ENCODE measurements at places on chromosomes 5 and 9.

GRCh38 chr5:97167435-97167834 lies 15.6 kb downstream of the RIOK2 start:
- DNase-seq = no peak

- no peak for DNase-seq
These were observed 205.6 kb upstream of the ZNF608 start for GRCh38 chr5:124952079-124952478.

GRCh38 chr9:122386311-122386872 lies 15.6 kb downstream of the PTGS1 start:
- no peak for DNase-seq

DNA sequence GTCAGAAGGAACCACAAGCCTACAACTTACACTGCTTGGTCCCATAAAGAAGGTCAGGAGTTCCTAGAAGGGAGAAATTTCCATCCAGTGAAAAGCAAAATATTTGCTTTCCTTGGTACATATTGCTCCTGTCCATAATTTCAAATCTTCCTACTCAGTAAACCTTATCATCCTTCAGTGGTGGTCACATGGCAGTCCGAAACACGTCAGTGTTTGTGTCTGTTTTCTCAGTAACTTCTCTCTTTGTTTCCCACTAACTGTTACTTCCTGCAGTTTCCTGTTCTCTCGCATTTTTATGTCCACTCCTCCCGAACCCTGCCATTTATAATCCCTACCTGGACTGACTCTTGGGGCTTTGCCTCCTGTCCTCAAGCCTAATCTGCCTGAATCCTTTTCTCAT lies 129.1 kb downstream of the FANCC start:
- no peak for DNase-seq

DNA sequence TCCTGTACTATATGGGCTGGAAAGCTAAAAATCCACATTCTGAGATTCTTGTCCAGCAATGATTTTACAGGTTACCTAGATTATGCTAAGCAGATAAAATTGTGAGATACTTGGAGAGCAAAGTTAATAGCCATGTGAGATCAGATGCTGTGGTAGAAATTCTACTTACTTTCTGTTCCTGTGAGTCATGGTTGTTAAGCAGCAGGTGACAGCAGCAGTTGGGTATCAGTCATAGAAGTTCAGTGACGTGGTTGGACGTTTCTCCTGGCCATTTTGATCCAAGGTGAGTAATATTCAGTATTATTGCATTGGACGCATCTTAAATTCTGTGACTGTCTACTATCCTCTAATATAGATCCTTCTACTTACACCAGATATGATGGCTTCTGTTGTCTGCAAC lies 524.5 kb downstream of the TMEM38B start:
- DNase-seq = no peak

DNA sequence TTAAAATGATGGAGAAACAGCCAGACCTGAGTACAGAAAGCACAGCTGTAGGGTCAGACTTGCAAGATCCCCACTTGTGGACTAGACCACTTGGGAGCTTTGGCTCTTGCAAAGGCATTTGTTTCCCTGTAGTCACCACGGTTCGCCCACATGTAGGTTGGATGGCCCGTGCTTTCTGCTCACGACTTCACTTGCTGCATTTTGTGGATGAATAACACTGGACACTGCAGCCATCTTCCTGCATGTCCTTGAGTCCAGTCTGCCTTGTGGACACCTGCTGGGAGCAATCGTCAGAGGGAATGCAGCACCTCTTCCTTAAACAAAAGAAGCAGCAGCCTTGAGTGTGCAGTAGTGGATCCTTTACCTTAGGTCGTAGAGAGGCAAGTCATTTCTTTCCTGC lies 372.9 kb upstream of the IRX2 start:
- no peak for DNase-seq

DNA sequence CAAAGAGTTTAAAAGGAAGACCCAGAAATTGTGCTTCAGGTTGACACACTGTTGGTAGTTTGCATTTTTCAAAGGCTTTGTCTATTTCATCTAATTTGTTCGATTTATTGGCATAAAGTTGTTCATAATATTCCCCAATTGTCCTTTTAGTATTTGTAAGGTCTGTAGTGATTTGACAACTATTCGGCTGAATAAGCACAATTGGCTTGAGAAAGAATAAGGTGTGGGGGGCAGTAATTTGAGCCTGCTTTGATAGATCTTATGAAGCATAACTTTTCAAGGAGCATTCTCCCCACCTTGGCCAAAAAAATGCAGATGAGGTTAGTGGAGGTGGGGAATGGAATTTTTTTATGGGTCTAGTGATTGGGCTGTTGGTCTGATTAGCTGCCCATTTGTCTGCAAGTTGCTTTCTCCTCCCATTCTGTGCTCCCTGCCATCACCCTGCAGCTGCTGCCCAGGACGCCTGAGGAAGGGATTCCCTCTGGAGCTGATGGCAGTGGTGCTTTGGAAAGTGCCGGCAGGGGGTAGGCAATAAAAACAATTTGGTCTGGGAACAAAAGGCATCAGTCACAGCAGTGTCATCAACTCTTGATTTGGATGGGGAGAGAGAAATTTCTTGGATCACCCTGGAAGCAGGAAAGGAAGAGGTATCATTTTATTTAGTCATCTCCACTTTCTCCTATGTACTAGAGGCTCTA lies 26.6 kb downstream of the WNT8A start:
- no peak for DNase-seq

DNA sequence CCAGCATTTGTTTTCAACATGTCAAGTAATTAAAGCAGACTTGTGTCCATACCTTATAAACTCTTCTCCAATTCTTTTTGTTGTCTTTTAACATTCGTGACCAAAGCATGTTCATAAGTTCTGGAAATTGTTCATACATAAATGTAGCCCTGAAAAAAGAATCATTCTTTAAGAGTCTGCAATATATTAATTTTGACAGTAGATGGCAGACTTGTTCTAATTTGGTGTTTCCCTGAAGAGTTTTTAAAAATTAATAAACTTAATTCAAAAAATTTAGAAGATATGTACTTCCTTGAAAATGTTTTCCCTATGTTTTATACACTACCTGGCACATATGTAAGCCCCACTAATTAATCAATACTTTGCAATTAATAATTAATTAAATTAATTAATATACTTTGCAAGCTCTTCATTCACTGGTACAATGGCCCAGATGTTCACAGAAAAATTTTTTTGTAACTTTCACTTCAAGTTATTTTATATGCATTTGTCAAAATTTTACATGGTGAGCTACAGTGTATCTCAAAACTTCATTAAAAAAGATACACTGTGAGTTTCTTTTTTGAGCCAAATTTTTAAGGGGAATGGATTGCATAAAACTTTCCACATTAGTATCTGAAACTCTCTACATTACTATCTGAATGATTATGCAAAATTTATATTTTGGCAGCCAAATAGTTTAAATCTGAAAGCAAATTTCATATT lies 42.1 kb downstream of the CLINT1 start:
- DNase-seq = no peak

DNA sequence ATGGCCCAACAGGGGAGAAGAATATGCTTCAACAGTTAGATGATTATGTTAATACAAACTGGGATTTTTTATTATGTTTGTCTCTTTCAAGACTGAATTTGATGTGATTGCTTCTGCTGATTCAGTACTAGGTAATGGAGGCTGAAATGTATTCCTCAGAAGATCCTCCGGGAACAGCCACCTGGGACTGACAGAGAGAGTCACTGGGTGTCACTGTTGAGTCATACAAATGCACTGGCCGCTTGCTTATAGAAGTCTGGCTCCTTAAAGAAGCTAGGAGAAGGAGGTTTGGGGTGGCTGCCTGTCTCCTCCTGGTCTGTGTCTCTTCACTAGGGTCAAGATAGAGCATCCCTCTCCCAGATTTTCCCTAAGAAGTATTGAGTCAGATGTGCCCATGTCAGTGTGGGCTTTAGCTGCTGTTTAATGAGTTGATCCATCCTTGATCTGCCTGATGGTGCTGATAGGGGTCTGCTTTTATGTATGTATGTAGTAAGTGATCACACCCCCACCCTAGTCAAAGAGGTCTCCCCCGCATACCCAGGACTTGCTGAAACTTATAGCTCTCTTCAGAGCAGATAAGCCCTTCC lies 773.4 kb downstream of the BRINP1 start:
- DNase-seq = peak; percentile 15

DNA sequence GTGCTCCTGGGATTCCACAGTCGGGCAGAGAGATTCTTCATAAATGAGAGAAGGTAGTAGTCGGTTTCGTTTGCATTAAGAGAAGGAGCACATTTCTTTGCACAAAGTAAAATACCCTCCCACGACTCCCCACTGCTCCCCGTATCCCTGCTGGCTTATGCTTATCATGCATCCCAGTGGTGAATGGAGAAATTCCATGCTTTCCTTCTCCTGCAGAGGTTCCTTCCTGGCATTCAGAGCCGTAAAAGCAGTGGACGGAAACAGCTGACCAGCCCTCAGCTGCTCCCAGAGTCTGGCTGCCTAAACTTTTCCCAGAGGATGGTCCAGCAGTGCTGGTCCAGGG lies 93.1 kb downstream of the C9orf152 start:
- no peak for DNase-seq

- no peak for DNase-seq
These were observed 26.7 kb upstream of the ECM2 start for GRCh38 chr9:92562461-92562967.

DNA sequence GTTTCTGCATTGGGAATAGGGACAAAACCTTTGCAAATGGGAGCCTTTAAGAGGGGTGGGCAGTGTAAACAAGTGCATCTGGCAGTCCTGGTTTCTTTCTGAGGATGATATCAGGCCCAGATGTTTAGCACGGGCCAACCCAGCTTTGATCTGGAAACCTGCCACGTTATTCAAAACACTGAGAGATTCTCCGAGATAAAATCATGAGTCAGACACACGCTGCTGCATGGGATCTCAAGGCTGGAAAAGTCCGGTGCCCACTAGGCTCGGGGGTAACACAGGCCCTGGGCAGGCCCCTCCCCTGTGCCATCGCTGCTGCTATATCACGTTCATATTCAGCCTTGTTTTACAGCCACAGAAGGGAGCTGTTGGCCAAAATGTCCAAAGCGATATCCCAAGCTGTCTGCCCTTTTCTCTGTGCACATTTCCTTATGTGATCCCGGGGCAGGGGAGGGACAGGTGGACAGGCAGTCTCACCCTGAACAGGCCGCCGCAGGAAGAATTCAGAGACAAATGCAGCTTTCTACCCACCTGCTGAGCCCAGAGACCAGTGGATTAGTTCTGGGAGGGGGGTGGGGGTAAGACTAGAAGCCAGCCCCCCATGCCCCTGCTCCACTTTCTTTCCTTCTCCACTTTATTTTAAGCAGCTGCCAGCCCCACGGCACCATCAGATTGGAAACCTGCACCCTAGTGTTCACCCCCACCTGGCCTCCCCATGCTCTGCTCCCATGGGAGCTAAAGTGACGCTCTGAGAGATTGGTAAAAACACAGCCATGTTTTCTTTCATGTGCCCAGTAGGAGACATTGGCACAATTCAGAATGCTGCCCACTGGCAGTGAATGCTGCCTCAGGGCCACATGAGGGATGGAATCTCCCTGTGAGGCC lies 63.1 kb downstream of the TMOD1 start:
- no peak for DNase-seq

GRCh38 chr9:92725266-92725545 lies 39.4 kb downstream of the BICD2 start:
- DNase-seq = no peak

- no peak for DNase-seq
These were observed 65.7 kb downstream of the ZDHHC21 start for GRCh38 chr9:14627513-14627912.

GRCh38 chr5:157269165-157269671 lies 3.3 kb downstream of the CYFIP2 start:
- DNase-seq = no peak

DNA sequence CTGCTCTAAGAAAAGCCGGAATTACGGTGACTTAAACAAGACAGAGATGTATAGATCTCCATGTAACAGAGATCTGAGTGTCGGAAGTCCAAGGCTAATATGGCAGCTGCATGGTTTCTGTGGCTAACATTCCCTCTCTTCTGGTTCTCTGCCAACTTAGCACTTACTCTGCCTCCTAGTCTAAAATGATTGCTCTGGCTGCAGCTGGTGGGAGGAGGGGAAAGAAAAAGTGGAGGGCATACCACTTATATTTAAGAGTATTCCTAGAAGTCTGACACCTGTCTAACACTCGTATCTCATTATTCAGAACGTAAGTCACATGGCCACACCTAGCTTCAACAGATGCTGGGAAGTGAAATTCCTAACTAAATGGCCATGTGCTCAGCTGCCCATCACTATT lies 551.5 kb upstream of the TLE4 start:
- DNase-seq = no peak

GRCh38 chr5:57209316-57210040 lies 35.6 kb downstream of the GPBP1 start:
- DNase-seq = no peak

GRCh38 chr9:104774831-104775573 lies 11.1 kb downstream of the NIPSNAP3B start:
- no peak for DNase-seq

DNA sequence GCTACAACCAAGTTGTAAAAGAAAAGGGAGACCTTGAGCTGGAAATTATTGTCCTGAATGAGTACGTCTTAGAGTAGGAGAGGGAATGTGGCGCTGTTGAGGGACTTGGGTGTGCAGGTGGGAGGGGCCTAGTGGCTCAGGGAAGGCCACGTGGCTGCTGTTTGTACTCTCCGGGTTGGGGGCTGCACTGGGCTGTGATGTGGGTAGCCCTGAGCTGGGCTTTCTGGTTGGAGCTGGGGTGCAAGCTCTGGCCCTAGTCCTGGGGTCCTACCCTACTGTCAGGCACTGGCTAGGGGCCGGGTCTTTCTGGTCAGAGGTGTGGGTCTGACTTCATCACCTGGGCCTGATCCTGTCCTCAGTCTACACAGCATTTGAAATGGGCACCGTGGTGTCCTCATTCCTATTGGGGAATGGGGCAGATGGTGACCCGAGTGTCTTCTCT lies 19.1 kb upstream of the GLE1 start:
- DNase-seq = no peak

DNA sequence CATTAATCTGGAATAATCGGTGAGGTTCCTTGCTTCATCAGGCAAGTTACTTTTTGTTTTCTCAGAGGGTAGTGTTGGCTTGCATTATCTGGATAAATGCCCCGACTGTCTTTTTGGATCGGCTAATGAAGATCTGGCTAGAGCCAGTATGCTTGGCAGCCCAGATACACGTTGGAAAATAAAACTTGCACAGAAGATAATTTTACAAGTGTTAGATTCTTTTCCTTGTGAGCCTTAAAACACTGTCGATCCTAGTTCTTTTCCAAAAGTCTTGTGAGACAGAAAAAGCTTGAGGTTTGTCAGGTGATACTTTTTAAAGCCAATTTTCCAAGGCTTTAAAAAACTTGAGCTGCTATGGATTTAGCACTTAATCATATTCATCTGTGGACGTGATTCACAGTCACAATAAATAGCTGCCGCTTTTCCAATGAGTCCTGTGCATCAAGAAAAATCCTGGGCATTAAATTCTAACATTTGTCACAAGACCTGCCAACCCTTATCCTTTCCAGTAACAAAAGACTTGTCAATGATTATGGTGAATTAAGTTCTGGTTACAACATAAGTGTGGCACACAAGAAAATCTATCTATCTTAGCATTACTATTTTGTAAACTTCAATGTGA lies 68.5 kb downstream of the PRLR start:
- DNase-seq = no peak

Measured in body of pancreas (tissue), 4 donors.